ENCODE measurements at places on chromosomes 3 and 15.

DNA sequence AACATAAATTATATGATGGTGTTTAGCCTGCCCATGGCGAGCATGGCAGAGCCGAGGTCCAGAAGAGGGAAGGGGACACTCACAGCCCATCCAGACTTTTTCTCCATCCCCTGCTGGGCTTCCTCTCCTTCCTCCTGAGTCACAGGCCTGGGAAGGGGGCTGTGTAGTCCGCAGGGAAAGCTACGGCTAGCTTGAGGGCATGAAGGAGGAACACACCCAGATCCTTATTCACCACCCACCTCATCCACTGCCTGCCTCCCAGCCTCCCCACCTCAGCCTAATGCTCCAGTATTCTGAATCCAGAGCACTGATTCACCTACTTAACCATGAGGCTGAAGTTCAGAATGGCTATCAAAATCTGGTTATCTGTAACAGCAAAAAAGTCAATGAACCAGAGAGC lies 97.8 kb downstream of the OXNAD1 start:
- no peak for DNase-seq

- no peak for DNase-seq
Measured at GRCh38 chr15:24835301-24835700, 119.5 kb upstream of the SNRPN start.

GRCh38 chr3:48338635-48339034 lies 5.2 kb upstream of the SPINK8 start:
- DNase-seq = no peak

DNA sequence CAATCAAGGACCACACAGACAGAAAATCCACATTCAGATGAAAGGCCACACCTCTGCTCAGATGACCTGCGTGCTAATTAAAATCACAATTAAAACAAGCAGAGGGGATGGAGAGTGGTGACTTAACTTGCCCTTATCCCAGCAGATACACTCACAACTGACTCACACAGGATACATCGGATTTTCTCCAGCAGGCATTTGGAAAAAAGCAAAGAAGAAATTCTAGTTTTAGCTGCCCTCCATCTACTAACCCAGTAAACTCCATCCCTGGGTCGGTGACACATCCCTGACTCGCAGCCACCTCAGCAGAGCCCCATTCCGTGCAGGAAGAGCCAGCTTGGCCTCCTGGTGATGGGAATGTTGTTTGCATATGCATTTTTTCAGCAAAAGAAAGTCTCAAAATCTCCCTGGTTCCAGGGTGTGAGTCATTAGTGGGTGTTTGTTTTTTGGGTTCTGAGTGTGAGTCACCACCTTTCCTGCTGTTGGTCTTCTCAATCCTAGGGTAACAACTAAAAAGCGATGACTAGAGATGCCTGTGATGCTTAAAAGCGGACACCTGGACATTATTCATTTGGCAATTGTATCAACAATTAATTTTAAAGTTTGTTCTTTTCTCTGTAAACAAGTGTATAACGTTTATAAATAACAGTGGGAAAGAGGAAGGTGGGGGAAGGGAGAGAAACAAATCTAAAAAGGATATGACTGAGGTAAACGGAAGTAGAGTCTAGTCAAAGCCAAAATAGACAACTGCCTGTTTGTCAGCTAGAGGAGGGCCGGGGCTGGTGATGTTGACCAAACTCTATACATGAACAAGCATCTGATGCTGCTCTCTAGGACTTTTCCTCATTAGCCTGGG lies 49.8 kb upstream of the SLC4A7 start:
- peak; percentile 70 for DNase-seq

DNA sequence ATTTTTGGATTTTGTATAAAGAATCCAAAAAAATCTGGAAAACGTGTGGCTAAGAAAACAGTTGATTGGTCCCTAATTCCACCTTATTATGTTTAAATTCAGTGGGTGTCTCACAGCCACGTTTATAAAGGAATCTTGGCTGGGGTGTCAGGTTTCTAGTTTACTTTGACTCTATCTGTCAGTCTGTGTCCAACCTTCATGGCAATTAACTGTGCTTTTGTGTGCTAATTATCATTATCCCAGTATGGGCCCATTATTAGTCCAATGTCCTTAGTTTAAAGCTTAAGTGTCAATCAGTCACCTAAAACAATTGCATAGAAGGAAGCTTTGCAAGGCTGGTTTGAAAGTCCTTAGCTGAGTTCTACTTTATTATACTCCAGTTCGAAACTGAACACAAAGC lies 3.7 kb upstream of the CNTN4 start:
- DNase-seq = no peak

DNA sequence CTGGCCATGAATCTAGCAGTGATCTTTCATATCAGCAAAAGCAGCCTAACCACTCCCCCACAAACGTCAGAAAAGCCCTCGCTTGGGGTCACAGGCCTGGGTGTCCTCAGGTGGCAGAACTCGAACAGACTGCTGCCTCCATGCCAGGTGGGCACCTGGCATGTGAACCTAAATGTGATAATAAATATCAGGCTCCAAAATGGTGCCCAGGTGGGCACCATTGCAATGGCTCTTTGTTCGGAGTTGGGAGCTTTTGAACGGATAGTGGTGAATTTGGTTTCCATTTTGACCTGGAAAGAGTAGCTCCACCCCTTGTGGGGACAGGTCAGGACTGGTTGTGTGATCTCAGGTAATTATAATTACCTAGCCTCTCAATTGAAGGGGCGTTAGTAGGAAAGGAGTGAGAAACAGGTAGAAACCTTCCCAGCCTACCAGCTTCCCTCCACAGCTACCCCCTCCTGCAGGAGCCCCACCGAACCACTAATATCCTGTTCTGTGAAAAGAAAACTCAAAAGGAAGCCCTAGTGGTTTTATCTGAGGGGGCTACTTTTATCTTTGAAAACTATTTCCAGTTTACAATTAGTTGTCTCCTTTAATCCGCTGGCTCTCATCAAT lies 18.1 kb downstream of the MYO1E start:
- no peak for DNase-seq

- no peak for DNase-seq
Measured at GRCh38 chr3:58379351-58380073, 46.8 kb downstream of the PXK start.

GRCh38 chr15:80561500-80561899 lies 133.6 kb upstream of the ABHD17C start:
- no peak for DNase-seq

DNA sequence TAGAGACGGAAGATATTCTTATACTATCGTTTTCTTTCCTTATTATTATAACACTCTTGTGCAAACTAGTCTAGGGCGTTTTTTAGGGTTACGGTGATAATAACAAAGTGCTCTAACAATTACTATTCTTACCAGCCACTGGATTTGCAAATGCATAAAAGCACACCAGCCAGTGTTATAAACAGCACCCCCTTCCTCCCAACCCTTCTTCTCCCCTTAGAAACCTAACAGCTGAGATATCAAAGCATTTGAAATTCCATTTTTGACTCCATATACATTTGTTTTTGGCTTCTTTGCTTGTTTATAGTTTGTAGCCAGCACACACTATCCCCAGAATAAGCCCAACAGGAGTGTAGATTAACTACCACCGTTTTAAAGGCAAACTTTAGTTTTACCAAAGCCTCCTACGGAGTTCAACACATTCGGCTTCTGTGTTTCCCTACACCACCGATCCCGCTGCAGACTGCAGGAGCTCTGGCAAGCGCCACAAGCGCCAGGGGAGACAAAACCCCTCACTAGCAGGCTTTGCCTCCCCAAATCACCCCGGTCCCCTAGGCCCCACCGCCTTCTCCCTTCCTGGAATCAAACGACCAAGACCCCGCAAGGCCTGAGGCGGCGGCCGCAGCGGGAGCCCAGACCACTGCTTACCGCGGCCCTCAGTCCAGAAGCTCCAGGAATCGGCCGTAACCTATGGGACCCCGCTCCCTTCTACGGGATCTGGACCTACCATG lies 461 bp downstream of the COPB2 start:
- DNase-seq = no peak

DNA sequence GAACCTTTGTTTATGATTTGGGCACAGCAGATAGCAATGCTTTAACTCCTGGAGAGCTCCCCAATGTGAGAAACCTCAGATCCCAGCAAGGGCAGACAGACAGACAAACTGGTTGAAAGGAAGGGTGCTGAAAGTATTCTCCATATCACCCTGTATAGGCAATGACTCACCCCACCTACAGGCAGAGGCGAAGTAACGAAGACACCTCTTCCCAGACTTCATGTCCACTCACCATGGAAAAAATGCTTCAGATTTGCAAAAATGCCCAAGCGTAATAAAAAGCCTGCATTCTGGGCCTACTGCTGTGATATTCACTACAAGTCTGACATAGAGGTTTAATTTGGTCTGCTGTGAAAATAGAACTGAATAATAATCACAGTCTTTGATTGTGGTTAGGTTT lies 50.5 kb downstream of the THBS1 start:
- DNase-seq = no peak

DNA sequence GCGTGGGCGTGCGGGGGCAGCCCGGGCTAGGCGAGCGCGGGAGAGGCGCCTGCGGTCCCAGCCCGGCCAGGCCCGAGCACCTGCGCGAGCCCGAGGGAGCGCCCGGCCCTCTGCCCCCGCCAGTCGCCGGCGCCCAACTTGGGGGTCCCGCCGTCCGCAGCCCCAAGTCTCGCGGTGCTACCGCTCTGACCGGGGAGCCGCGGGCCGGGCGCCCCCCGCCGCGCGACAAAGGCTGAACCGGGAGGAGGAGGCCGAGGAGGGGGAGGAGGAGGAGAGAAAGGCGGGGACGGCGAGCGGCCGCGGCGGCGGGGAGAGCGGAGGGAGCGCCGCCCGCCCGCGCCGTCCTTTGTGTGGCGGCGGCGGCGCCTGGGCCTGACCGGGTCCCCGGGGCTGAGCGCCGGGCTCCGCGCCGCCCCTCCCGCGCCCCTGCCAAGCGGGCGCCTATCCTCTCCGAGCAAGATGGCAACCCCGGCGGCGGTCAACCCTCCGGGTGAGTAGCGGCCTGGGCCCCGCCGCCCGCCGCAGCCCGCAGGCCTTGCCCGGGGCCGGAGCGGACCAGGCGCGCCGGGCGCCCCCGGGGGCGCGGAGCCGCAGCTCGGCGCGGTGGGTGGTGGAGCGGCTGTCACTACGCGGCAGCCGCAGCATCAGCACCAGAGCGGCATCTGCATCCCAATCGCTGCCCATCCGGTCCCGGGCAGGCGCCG lies at the start of gene ARNT2:
Gene ARNT2, plus strand, starts transcription at position 326 of the 704 bp plus-strand sequence. Its CDS starts 134 bp downstream, at position 460.
- DNase-seq = peak; percentile 68

- DNase-seq = no peak
Measured at GRCh38 chr3:73511571-73512525, 112.9 kb downstream of the PDZRN3 start.

GRCh38 chr3:185549122-185549521 lies 3.3 kb downstream of the LIPH start:
- DNase-seq = no peak

DNA sequence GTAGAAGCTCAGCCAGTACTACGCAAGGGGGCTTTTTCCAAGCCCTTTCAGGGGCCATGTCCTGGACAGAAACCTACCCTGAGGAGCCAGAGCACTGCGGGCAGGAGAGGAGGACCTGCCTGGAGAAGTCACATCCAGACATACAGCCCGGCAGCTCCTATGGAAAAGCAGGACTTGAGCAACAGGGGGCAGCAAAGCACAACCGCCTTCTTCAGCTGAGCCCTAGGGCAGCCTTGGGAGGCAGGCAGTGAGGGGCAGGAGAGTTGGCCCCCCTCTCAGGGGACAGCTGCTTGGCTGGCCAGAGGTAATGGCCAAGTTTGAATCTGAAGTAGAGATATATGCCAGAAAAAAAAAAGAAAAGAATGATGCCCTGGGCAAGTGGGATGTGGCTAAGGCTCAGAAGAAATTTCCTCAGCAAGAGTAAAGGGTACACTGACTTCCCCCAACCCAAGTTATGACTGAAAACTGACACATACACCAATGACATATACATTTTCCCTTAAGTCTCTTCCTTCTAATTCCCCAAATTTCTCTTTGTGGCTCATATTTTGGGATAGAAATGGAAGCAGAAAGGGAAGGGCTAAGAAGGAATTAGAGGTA lies 56.9 kb downstream of the CYP19A1 start:
- DNase-seq = peak; percentile 87
